Left hindlimb (tissue), 1 donor: ENCODE measurements at places on chromosomes 3 and 15.

- DNase-seq = no peak
These were observed 77.5 kb upstream of the LINGO1 start for GRCh38 chr15:77710206-77710605.

- DNase-seq = no peak
These were observed 92.3 kb downstream of the FRMD5 start for GRCh38 chr15:44102675-44103254.

DNA sequence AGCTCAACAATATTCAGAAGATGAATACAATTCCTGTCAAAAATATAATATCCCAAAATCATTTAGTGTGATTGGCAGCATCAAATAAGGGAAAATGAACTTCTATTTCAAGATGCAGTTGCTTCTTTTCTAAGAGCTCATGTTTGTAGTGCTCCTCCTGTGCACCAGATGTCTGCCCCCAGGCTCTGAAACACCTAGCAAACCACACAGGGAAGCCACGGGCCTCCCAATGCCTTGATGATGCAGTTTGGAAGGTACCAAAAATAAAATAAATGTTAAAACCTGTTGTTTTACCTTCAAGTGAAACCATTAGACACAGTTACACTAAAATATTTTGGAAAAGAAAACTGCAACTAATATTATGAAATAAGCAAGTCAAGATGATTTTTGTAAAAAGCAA lies 22.2 kb downstream of the CFAP20DC start:
- DNase-seq = no peak

- DNase-seq = no peak
These were observed 1.1 kb upstream of the RNU6-1 start for GRCh38 chr15:67840749-67841512.

- peak; percentile 67 for DNase-seq
These were observed 67.2 kb downstream of the CACNA2D2 start for GRCh38 chr3:50436114-50436674.

DNA sequence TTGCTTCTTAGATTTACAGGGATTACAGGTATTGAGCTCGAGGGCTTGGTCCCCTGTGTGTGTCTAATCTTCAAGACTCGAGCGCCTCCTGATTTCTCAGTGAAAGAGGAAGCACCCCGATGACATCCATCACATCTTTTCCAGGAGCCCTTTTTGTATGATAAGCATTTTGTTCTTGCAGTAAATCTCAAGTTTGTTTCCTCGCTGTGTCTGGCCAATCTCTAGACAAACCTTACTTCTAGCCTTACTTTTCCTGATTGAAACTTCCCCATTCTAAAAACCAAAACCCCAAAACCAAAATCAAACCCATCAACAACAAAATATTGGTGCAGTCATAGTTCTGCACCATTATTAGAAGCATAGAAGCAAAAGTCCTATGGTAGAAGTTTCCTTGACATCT lies 286.0 kb downstream of the NFKBIZ start:
- DNase-seq = no peak

- no peak for DNase-seq
These were observed 1.0 kb upstream of the DLL4 start for GRCh38 chr15:40927873-40928806.

DNA sequence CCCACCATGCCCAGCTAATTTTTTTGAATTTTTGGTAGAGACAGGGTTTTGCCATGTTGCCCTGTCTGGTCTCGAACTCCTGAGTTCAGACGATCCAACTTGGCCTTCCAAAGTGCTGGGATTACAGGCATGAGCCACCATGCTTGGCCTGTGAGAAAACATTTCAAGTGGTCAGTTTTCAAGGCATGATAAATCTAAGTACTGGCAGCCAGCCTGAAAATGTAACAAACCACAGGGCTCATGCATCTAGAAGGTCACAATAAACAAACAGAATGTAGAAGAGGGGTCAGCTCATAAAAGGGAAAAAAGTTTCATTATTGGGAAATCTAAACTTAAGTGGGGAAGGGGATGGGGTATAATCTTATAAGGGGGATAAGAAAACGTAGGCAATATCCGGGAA lies 39.9 kb downstream of the PPCDC start:
- DNase-seq = no peak

DNA sequence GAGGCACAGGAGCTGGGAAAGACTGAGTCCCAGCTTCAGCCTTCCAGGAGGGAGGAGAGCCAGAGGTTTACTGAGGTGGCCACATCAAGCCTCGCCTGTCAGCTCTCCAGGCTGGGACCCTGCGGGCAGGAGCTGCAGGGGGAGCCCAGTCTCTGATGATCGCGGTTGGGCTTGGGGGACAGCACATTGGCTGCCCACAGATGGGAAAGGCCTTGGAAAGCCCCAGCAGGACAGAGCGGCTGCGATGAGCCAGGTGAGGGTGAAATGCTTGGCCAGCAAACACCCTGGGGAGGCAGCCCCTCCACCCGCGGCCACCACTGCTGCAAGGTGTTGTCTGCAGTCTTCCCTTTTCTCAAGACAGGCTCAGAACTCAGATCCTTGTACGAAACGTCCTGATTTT lies 31.2 kb downstream of the SEC61A1 start:
- DNase-seq = no peak

- no peak for DNase-seq
These were observed 779 bp upstream of the CTNNB1 start for GRCh38 chr3:41198526-41198925.

DNA sequence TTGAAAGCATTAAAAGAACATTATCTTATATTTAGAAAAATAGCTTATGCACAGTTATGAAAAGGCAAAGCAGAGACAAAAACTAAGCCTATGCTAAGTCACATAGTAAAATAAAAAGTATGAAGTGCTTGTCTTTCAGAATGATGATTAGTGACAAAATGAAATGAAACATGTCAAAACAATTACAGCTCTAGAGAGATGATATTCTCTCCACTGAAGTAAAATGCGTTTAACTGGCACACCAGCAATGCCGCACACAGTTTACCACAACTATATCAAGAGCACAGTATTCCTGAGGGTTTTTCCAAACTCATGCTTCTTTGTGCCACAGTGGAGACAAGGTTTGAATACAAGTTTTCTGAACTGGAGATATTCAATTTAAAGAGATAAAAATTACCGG lies 2.1 kb upstream of the ZBBX start:
- no peak for DNase-seq

DNA sequence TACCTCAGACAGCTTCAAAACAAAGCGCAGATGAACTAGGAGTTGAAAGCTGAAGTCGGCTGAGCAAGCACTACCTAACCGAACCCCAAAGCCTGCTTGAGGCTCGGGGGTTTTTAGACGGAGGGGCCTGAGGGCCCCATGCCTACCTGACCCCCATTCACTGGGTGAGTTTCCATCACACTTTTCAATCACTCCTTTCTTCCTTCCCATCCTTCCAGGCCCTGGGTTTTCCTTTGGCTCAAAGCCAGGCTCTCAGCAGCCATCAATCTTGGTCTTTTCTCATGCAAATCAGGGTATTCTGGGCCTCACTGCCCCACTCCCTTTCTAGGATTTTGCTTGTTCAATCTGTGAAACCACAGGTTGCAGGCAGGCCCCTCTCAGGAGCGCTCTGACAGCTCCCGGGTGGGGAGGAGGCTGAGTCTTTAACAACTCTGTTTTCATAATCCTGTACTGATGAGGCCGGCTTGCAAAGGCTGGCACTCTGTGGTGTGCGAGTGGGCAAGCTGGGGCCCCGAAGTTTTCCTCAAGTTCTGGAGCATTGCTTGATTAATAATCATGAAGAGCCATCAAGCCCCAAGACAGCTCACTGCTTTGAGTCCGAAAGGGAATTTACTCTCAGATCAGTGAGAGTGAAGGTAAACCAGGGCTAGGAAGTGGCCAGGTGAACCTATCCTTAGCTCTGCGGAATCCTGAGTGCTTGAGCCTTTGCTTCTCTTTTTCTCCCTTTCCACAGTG lies 97.6 kb downstream of the FRMD4B start:
- no peak for DNase-seq

DNA sequence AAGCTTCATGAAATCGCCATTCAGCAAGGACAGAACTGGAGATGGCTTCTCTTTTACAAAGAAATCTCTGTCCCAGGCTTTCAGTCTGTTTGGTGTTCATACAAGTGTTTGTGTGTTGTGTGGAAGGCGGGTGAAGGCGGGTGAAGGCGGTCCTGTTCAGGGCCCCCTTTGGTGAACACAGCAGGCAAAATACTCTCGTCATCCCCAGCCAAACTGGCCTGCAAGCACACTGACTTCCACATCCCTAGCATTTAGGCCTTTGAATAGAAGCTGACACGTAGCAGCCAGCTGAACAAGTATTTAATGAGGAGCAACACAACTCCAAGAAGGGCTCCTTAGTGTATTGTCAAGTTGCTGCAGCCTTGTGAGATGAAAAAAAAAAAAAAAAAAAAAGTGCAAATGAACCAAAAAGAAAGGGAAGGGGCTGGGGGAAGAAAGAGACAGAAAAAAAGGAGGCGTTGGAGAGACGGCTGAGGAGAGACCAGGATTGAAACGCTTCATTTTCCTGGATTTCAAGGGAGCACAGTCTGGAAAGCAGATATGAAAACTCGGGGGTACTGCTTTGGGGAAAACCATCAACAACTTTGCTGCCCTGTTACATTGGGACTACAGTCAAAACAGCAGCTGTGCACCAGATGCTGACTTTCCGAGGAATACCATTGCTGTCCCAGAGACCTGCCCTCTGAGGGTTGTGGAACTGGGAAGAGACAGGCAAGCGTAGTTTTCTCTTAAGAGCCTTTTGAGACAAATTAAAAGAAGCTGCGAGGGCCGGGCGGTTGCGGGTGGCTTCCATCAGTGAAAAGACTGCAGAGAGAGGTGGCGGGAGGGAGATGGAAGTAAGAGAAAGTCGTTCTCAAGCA lies 74.6 kb downstream of the TGFBR2 start:
- DNase-seq = peak; percentile 81

- DNase-seq = no peak
These were observed 41.0 kb upstream of the TCF12 start for GRCh38 chr15:56877255-56877970.

- DNase-seq = no peak
These were observed 547.2 kb upstream of the TGFBR2 start for GRCh38 chr3:30059240-30059639.

GRCh38 chr15:93973287-93973686 lies 258.1 kb upstream of the MCTP2 start:
- DNase-seq = peak; percentile 81

GRCh38 chr3:179697736-179698332 lies 45.0 kb downstream of the USP13 start:
- no peak for DNase-seq

- no peak for DNase-seq
These were observed 68.4 kb upstream of the KLF13 start for GRCh38 chr15:31258260-31258659.

DNA sequence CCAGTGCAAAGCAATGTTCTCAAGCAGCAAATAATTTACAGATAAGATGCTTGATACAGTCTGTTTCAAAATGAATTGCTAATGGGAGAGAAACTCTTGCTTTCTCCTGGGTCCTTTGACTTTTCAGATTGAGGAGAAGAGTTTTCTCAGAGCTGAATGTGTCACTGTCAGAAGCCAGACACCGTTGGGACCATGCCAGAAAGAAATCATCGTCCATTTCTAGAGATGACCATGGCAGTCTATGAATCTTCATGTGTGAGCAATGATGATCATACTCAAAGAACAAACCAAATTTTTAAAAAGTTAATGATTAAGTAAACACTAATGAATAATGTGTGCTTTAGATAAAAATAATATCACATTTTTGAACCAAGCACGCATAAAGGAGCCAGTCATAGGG lies 77.6 kb downstream of the ZNF385D start:
- DNase-seq = no peak

GRCh38 chr15:77688693-77689092 lies 56.0 kb upstream of the LINGO1 start:
- DNase-seq = no peak

DNA sequence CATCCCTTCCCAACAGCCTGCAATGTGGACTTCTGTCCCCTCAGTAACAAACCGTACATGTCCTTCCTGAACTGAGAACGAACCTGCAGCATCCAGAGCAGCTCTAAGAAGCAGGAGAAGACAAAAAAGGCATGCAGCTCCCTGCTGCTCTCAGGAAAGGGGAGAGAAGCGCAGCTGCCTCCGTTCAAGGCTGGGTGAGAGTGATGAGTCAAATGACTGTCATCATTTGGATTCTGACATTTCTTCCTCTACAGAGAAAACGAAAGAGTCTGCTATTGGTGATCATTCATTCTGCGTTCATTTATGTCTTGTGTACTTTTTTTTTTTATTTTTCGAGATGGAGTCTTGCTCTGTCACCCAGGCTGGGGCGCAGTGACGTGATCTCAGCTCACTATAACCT lies 677.8 kb downstream of the FHIT start:
- DNase-seq = no peak

DNA sequence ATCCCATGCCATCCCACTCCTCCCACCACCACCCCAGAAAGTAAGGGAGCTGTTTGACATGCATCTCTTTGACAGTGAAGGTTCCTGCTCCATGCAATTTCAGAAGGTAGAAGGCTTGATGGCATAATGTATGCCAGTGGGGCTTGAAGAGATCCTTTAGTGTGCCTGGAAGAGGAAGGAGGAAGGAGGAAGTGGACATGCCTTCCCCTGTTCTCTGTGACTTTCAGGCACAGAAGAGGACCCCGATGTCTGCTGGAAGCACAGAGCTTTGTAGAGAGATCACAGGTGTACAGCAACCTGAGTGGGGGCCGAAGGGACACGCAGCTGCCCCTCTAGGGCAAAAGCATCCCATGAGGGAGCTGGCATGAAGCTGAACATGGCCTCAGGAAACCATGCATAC lies 171.6 kb downstream of the CD47 start:
- DNase-seq = no peak

DNA sequence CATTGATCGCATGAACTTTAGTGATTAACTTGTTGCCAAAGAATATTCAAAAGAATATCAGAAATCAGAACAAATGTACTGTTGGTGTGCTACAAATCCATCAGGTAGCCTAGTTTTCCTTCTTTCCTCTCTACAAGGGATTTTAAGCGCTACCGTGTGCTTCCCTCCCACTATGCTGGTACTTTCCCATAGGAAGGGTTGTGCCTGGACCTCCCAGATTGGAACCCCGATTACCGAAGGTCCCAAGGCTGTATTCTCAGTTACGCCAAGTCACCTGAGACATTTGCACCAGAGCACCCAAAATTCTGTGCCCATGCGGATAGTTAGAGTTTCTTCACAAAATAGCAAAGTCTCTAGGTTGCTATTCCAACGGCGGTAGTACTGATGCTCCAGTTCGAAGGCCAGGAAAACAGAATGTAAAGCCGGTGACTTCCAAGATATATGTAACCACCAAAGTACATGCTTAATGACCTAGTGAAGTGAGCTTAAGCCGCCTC lies 23.4 kb upstream of the GATM start:
- no peak for DNase-seq
